T-helper 2 cell (primary cell): ENCODE measurements at places on chromosomes 11 and 22.

- no peak for DNase-seq
Measured at GRCh38 chr11:15714641-15715399, 600.1 kb downstream of the INSC start.

GRCh38 chr11:71562120-71562519, 3.2 kb upstream of the KRTAP5-10 start:
- no peak for DNase-seq

GRCh38 chr11:206526-207207, 532 bp downstream of the BET1L start:
- DNase-seq: no peak

- peak; percentile 42 for DNase-seq
Measured at GRCh38 chr11:64810891-64811272, 531 bp upstream of the MEN1 start.

DNA sequence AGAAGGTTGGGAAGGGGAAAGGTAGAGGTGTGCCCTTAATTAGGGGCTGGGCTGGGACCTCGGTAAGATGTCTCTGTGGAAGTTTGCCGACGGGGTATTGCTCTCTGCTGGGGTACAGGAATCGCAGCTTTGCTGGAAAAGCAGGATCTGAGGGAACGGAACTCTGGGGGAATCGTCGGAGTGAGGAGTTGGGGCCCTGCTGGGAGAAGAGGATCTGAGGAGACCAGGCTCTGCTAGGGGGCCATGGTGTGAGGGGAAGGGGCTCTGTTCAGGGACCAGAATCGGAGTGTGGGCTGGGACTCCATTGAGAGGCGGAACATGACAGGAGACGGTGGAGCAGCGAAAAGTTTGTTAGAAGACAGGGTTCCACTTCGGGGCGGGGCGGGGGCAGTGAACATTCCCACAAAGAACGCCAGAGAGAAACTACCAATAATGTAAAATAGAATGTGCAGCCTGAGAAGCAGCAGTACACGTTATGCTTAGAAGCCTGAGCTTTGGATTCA, 456 bp downstream of the AAMDC start:
- DNase-seq: no peak

DNA sequence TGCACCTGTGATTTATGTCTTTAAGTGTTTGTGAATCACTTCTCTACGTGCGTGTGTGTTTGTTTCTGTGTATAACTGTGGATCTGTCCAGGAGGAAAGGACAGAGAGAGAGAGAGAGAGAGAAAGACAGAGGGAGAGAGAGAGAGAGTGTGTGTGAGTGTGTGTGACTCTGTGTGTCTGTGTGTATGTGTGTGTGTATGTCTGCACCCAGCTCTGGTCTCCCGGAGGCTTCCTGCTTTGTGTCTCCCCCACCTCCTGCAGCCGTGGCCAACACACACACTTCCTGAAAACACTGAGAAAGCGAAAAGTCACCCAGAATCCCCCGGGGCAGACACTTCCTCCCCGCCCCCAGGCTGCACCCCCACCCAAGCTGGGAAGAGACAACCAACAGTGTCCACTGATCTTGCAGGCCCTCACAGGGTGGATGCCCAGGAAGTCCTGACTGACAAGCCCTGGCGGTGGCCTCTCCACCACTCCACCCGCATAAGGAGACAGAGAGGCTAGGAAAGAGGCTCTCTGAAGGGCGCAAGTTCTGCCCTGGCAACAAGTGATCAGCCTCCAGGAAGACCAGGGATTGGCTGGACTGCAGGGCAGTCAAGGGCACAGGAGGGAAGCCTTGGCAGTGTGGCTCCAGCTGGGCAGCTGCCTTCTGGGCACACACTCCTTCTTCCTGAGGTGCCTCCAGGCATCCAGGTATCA, 30.0 kb downstream of the ARAP1 start:
- peak; percentile 84 for DNase-seq

- DNase-seq: peak; percentile 34
Measured at GRCh38 chr22:41021613-41022454, 70.6 kb upstream of the EP300 start.

DNA sequence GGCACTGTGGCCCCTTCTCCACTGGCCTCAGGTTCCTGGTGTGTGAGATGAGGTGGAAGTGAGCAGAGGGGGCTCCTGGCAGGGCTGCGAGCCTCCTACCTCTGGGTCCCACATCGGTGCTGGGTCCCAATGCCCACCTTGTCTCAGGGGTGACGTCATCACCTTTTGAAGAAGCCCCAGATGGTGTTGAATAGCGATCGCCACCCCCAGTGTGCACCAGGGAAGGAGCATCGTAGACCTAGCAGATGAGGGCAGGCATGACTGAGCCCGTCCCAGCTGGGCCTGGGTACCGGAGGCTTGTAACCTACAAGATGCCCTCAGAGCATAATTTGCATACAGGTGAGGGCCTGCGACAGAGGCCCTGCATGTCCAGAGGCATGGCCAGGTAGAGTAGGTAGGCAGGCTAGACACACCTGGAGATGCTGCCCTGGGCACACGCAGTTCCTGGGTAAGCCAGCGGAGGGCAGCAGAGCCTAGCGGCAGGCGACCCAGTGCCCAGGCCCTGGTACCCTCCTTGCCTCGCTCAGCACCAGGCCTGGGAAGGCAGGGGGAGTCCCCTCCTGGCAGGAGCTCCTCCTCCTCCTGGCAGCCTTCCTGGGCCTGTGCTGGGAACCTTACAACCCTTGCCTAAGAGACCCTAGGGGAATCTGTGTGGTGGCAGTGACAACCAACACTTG, 52.5 kb downstream of the TPCN2 start:
- peak; percentile 64 for DNase-seq
